ENCODE measurements at places on chromosomes 11 and 22.

DNA sequence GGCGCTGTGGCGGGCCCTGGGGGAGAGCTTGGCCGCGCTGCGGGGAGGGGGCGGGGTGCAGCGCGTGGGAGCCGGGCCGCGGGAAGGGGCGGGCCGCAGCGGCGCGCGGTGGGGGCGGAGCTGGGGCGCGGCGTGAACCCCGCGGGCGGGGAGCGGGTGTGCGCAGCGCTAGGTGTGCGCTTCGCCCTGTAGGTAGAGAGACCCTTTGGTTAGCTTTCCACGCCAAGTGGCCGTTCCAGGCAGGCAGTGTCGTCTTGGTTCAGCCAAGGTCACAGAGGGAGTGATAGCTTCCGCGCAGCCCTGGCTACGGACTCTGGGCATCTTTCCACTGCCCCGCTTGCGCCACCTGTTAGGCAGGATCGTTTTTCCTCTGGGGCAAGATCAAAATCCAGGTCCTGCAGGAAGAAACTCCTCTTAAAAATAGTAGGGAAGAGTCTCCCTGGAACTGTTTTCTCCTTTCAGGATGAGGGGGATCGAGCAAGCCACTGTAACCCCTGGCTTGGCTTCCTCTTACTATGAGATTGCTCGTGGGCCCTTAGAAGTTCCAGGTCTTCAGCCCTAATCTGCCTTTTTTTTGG lies 434 bp downstream of the BANF1 start:
- no peak for DNase-seq

DNA sequence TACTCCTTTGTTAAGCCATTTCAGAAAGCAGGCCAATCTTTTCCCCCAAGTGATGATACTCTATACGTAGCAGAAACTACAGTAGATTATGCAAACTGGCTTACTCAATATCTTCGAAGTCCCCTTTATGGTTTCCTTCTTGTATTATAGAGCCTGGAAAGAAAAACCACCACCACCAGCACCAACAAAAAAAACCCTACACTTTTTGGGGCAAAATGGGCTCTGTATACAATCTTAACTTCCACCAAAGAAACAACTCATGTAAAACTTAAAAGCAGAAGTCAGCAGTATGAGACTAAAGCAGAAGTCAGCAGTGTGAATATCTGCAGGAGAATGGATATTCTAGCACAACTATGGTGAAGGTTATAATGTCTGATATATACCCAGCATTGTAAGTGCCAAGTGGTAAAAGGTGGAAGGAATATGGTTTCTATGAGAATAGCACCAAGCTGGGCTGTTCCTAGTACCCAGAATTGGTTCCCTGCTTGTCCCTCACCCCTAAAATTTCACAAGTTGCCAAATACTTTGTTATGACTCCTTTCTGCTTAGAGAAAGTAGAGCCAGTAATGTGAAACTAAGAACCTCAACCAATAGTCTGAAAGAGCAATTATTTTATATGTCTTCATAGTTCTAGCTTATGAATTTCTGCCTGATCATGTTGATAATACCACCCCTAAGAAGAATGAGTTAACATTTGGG lies 252.1 kb downstream of the SBF2 start:
- no peak for DNase-seq

DNA sequence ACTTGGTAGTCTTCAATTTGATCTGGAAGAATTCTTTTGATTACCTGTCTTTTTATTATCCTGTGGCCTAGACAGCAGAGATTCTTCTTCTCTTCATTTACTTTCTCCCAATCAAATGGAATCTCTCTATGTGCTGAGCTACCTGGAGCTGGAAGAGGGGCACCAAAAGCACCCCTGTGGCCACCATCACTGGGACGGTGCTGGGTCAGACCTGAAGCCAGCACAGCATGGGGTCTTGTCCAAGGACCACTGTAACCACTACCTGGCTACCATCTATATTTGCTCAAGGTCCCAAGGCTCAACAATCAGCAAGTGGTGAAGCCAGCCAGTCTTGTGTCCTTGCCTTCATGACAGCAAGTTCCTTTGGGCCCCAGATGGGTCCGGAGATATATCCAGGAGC lies 186.6 kb downstream of the JRKL start:
- DNase-seq, result no peak

GRCh38 chr22:26172389-26172990 lies 3.2 kb downstream of the SEZ6L start:
- DNase-seq, result peak; percentile 50

- DNase-seq, result peak; percentile 63
Measured at GRCh38 chr22:39490135-39490798, 11.8 kb upstream of the MIEF1 start.

DNA sequence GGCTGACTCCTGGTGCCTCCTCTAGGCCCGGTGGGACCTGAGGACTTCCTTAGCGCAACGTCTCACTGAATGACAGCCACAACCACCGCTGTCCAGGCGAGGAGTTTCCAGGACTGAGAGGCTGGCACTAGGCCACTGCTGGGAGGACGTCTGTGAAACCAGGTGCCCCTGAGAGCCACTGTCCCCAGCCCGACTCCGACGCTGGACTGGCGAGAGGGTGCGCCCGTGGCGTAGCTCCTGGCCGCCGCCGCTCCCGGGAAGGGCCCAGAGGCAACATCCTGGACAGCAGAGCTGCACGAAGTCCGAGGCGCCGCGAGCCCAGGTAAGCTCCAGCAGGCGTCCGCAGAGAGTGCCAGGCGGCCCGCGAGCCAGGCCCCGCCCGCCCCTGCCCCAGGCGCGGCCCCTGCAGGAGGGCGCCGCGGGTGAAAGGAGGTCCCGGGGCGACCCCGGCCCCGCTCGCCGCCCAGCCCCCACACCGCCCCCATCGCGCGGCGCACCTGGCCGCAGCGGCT lies 525 bp downstream of the DGCR2 start:
- DNase-seq, result peak; percentile 65

- DNase-seq, result no peak
Measured at GRCh38 chr11:22106566-22106965, 86.3 kb upstream of the ANO5 start.

DNA sequence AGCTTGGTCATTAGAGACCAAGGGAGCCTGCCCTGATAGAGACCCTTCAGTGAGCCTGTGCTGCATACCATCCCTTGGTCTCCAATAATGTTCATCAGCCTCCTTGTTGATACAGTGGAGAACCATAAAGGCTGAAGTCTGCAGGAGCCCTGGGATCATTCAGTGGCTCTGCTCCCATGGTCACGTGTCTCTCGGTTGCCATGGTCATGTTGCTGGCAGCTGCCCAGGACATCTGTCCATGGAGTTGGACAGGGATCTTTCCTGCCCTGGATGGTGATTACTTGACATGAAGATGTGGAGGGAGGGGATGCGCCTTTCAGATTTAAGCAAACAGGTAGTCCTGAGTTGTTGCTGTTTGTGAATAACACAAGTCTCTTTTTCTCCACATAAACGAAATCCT lies 38.2 kb downstream of the CYB5R2 start:
- no peak for DNase-seq

- no peak for DNase-seq
Measured at GRCh38 chr22:37551981-37552380, 8.3 kb upstream of the CDC42EP1 start.

DNA sequence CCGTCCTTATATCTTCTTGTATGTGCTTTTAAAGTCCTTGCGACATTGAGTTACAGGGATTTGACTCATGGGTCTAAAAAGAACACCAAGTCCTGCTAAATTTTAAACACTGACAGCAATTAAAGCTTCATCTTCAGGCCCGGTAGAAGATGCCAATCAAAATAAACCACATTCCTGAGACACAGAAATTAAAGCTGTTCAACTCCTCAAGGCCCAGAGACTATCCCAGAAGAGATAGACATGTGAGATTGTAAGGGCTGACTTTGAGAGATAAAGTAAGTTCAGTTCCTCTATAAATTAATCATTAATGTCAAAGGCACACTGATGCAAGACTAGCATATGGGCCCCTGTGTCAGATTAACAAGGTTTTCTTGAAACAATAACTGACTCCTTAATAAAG lies 49.8 kb downstream of the OSBPL5 start:
- DNase-seq, result no peak

- DNase-seq, result peak; percentile 78
Measured at GRCh38 chr11:128342511-128343134, 244.7 kb downstream of the ETS1 start.

- no peak for DNase-seq
Measured at GRCh38 chr22:17348464-17349103, 20.7 kb upstream of the CECR2 start.

GRCh38 chr11:48141475-48142122 lies 75.0 kb upstream of the OR4B1 start:
- DNase-seq, result peak; percentile 77

DNA sequence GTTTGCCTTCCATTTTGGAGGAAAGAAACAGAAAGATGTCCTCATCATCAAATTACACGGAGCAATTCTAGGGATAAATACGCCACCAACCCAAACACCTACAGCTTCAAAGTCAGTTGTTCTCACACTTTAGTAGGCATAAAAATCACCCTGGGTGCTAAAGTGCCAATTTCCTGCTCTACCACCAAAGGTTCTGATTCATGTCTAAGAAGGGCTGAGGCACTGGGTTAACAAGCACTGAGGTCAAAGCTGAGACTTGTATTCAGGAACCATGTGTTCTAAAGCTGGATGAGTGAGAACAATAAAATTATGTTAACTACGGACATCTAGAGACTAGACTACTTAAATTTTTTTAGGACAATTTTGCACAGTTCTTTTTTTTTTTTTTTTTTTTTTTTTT lies 127.6 kb downstream of the MPPED2 start:
- no peak for DNase-seq

GRCh38 chr11:33389635-33390034 lies 132.5 kb downstream of the HIPK3 start:
- no peak for DNase-seq

GRCh38 chr11:117823294-117823945 lies 1.1 kb downstream of the FXYD2 start:
- peak; percentile 68 for DNase-seq

DNA sequence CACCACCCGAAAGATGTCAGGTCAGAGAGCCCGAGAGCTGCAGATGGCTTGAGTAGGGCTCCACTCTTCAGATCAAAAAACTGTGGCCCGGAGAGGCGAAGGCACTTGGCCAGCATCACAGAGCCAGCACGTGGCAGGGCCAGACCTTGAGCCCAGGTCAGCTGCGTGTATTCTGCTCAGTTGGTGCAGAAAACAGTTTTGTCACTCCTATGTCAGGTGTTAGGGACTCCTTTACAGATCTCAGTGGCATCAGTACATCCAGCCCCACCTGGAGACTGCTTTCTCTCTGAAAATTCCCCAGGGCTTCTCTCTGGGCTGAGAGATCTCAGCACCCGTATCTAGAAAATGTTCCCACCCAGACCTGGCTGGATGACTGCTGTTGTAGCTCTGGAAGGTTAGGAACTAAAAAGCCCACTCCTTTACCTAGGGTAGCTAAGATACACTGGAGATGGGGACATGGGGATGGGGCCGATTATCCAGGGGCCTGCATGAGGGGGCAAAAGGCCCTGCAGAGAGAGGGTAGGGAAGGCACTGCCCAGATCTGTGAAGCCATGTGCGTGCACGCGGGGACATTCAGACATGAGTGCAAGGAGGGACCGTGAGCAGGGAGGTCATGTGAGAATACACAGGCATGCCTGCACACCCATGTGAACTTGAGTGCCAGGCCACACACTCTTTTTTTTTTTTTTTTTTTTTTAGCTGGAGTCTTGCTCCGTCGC lies 3.4 kb downstream of the APOA1 start:
- no peak for DNase-seq

DNA sequence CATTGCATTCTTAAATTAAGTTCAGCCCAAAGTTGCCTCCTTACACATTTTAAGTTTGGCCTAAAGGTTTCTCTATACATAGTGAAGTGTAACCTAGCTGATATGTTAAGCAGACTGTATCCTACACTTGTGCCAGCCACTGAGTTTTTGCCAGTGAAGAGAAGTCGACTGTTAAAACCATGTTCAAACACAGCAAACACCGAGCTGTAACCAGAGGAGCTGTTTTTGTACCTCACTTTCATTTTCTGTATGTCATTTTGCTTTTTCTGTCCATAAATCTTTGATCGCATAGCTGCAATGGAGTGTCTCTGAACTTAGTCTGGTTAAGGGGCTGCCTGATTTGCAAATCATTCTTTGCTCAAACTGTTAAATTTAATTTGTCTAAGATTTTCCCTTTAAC lies 403.7 kb downstream of the LUZP2 start:
- no peak for DNase-seq

DNA sequence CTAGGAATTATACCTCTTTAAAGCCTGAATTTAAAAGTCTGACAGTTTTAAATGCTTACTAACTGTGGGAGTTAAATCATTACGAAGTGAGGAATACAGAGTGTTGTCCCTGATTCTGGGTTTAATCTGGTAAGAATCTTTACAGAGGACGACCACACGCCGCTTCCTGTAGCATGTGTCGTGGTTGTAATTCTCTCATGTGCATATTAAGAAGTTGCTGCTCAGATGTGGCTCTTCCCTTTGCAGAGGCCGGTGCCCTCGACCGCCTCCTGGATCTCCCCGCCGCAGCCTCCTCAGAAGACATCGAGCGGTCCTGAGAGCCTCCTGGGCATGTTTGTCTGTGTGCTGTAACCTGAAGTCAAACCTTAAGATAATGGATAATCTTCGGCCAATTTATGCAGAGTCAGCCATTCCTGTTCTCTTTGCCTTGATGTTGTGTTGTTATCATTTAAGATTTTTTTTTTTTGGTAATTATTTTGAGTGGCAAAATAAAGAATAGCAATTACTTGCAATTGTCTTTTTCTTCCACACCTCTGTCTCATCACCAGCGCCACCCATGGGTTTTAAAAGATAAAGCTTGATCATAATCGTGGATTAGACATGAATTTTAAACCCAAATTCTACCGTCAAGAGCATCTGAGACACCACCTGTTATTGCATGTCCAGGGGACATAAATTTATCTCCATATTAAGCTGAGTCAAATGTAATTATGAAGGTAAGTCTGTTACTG lies 6.5 kb downstream of the GAL start:
- no peak for DNase-seq

- DNase-seq, result no peak
Measured at GRCh38 chr11:60100516-60100915, 12.1 kb downstream of the MS4A2 start.

DNA sequence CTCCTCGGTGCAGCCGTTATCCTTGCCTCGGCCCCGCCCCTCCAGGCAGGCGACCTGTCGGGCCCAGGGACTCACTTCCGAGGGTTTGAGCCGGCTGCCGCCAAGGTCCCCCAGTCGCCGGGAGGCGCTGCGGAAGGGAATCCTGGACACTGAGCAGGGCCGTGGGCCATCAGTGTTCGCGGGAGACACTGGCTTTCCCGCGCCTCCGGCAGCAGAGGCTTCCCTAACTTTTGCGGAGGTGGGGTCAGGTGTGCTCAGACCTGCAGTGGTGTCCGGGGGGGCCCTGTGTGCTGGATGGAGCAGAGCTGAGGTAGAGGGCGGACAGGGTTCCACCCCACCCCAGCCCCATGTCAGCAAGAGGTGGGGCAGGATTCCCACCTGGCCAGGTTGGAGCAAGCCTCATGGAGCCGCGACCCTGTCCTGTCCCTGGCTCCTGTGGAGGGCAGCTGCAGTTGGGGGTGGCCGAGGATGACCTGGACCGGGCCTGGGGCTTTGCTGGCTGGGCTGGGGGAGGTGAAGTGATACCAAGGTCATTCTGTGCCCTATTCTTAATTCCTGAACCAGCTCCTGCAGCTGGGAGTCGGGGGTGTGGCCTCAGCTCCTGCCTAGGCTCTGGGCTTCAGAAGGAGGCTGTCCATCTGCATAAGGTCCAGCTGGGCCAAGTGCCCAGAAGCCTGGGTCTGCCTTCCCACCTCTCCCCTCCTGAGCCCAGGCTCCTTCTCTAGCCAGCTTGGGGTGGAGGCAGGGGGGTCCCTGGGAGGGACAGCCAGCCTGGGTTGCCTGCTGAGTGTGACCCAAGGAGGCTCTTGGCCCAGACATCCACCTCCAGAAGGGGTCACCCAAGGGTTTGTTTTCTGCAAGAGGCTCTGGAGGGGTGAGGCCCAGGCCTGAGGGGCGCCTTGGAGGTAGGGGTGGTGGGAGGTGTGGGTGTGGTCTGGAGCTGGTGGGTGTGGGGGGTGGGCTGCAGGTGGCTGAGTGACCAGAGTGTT lies 8.4 kb downstream of the TSPAN4 start:
- DNase-seq, result no peak

Measured in kidney tubule cell (primary cell).